ENCODE measurements at places on chromosomes 6 and 20. TPM values are rescaled to one million over a fixed set of nuclear protein-coding genes. Genes with fewer than 3 reads are reported as not detected.

Gene SLC22A7
- total RNA-seq, result not detected

Gene PRSS16
- under 0.01 TPM for total RNA-seq

DNA sequence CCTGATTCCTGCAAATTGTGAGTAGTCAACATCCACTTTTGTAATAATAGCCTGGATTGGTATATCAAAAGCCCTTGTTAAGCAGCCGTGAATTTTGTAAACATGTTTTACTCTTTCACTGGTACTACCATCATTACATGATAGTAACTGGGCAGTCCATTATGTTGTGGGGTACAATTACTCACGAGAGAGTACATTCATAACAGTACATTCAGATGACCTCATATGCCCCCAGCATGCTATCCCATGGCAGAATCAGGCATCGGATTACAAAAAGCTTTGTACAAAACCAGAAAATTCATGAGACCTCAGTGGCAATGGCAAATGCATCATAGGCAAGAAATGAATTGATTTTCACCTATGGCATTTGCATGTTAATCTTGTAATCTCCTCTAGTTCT lies 166.2 kb downstream of the EPM2A start:
- no peak for DNase-seq

DNA sequence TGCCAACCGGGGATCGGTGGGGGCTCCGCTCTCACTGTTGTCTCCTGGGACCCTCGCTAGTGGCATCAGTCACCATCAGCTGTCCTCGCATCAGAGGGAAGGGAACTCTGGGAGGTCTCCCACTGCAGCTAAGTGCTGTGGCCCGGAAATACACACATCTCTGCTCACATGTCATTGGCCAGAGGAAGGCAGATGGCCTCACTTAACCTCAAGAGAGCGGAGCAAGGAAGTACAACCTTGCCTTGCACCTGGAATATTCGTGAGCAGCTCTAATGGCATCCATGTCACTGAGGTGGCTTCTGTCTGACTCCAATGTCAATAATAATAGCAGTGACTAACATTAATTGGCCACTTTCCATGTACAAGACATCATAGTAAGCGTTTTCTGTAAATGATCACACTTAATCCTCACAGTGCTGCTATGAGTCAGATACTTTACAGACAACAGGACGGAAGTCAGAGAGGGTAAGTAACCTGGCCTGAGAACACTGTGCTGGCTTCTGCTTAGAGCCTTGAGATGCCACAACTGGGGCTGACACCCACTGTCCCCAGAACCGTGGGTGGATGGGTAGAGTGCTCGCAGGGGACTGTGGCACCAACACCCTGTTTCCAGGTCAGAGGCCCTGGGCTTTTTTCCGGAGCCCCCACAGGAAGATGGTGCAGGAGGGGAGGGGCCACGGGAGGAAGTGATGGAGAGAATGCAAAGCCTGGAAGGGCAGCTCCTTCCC lies 6.0 kb downstream of the LHFPL5 start:
- peak; percentile 67 for DNase-seq

Gene CTCFL
- total RNA-seq, result not detected

GRCh38 chr6:144548536-144548935 lies 263.4 kb downstream of the UTRN start:
- no peak for DNase-seq

- DNase-seq, result no peak
Measured at GRCh38 chr20:6485351-6485750, 282.1 kb upstream of the BMP2 start.

Gene CAP2
- 22.2 TPM for total RNA-seq

Gene SIRPB2
- total RNA-seq, result not detected

- peak; percentile 6 for DNase-seq
Measured at GRCh38 chr6:137165375-137166246, 7.8 kb downstream of the IL22RA2 start.

DNA sequence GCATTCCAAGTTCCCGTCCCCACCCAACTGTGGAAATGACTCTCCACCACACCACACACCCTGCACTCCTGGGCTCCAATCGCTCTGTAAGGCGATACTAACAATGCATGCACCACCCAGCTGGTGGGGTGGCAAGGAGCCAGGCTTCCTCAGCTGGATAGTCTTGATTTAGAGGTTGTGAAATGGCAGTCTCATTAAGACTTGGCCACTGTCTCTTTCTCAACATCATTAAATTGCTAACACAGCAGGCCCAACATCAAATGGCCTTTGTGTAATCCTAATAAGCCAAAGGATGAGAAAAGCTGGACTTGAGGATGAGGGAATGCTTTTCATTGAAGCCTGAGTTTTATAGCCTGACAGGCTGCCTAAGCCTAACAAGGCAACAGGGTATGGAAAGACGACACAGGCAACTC lies 223.7 kb downstream of the GMDS start:
- DNase-seq, result peak; percentile 66

Gene TMEM217
- 2.9 TPM for total RNA-seq

Gene ZNF512B
- total RNA-seq, result 13.8 TPM

GRCh38 chr20:54335299-54335698 lies 127.4 kb downstream of the PFDN4 start:
- DNase-seq, result no peak

DNA sequence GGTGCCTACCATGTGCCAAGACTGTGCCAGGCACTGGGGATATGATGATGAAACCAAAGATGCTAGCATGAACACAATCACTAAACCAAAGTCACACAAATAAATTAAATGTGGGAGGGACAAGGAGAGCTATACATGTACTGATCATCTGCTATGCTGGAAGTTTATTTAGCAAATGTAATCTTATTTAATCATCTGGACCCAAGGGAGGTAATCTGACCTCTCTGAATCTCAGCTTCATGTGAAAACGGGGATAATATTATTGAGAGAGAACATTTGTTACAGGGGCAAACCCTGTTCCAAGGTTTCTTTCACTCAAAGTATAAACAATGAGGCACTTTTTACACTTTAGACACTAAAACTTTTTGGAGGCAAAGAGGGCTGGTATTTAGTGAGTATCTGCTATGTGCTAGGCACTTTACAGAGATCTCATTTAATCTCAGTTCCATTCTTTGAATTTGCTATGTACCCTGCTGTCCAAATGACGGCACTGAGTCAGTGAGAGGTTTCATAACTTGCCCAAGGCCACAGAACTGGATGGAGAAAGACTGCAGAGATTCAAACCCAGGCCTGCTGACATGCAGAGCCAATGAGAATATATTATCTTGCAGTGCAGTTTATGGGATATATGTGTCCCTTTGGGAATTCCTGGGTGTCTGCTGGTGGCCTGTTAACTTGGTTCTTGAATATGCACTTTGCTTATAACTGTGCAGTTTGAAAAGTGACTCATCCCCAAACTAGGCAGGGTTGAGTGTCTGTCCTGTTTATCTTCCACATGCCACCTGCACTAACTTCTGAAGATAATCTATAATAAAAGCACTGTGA lies 3.3 kb upstream of the ASXL1 start:
- DNase-seq, result peak; percentile 82

Gene ENPP1
- 6.0 TPM for total RNA-seq

GRCh38 chr6:73585566-73586415 lies 65.0 kb upstream of the EEF1A1 start:
- peak; percentile 97 for DNase-seq

- DNase-seq, result no peak
Measured at GRCh38 chr6:167163476-167164011, 5.8 kb upstream of the GPR31 start.

GRCh38 chr6:141488488-141488887 lies 644.2 kb upstream of the GJE1 start:
- DNase-seq, result peak; percentile 27
